Fibroblast of villous mesenchyme (primary cell): ENCODE measurements at places on chromosomes 7 and 10. TPM values are rescaled to one million over a fixed set of nuclear protein-coding genes. Genes with fewer than 3 reads are reported as not detected.

DNA sequence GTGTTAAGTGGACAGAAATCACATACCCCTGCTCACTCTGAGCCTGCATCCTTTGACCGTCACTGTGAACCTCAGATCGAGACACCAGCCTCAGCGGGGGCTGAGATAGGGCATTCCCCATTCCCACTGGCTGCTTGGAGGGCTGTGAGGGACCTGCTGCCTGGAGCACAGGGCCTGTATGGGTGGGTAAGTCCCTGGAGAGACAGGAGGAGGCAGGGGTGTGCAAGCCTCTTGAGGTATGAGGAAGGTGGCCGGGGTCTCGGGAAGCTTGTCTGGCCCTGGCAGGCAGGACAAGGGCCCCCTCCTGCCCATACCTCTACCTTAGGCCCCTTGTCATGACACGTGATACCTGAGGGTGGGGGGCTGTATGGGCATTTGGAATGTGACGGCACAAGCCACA is 187.4 kb downstream of the MGMT start:
- DNase-seq = no peak

- DNase-seq = no peak
Measured at GRCh38 chr7:88395715-88396114, 89.0 kb upstream of the STEAP4 start.

DNA sequence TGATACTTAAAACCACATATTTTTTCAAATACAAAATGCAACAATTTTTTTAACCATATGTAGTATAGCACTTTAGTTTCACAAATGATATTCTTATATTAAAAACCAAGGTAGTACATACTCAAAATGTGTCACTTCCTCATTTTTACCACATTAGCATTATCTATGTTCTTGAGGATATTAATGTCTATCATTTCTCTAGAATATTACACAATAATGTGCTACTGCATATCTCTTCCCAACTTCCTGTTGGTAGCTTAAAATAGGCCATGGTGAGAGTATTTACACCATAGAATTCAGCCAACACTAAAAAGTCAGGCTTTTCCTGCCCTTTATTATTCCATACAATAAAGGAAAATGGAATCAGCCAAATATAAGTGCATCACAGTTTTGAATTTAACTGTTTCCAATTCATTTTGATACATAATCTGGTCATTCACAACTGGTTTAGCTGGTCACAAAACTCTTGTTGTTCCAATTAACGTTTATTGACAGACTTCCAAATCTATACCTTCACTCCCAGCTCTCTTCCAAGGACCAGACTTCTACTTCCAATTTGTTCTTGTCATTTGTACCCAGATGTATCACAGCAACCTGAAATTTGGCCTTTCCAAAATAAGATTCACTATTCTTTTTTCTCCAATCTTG is 20.0 kb upstream of the LRRC17 start:
- peak; percentile 64 for DNase-seq

- DNase-seq = no peak
Measured at GRCh38 chr10:124544711-124545110, 83.1 kb downstream of the LHPP start.

DNA sequence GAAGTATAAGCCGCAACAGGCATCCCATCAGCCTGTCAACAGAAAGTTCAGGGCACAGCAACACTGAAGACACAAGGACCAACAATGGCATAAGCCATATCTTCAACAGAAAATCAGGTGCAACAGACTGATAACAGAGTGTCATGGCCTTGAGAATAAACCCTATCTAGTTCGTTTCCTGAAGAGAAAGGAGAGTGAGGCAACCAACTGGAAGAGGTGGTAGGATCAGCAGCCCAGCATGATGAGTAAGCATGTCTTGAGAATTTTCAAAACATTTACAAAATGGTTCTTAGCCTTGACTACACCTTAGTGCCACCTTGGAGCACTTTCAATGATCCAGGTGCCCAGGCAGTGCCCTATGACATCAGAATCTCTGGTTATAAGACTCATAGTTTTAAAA is 290.2 kb upstream of the SEMA3C start:
- DNase-seq = no peak

- DNase-seq = no peak
Measured at GRCh38 chr10:17684537-17684936, 40.6 kb downstream of the STAM start.

- DNase-seq = peak; percentile 19
Measured at GRCh38 chr10:20598590-20598989, 298.5 kb downstream of the NEBL start.

DNA sequence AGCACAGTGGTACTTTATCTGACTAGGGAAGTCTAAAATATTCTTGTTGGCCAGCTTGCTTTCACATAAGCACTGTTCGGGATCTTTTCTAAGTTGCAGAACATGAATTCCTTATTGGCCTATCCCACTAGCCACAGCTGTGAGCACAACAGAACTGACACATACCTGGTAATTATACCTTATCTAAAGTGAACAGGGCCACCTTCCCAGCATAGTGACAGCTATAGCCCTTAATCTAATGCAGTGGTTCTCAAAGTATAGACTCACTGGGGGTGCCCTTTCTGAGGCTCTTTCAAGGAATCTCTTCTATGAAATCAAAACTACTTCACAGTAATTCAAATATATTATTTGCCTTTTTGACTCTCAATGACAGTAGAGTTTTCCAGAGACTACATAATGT is 184.7 kb upstream of the KAT6B start:
- DNase-seq = no peak

The MOSPD3 gene
- total RNA-seq = 5.2 and 7.1 TPM in 2 replicates

The NODAL gene
- total RNA-seq = not detected in 2 replicates

The ZNF485 gene
- total RNA-seq = 1.6 and 3.5 TPM in 2 replicates

The HK1 gene
- total RNA-seq = 86.7 and 91.1 TPM in 2 replicates

The CACUL1 gene
- 29.0 and 40.6 TPM in 2 replicates for total RNA-seq

The PTER gene
- total RNA-seq = 5.6 and 7.4 TPM in 2 replicates

The OR2A7 gene
- total RNA-seq = under 0.01 and 0.32 TPM in 2 replicates
